ENCODE measurements at places on chromosomes 12 and 14.

GRCh38 chr12:77847060-77847541 lies 16.4 kb downstream of the NAV3 start:
- no peak for DNase-seq

DNA sequence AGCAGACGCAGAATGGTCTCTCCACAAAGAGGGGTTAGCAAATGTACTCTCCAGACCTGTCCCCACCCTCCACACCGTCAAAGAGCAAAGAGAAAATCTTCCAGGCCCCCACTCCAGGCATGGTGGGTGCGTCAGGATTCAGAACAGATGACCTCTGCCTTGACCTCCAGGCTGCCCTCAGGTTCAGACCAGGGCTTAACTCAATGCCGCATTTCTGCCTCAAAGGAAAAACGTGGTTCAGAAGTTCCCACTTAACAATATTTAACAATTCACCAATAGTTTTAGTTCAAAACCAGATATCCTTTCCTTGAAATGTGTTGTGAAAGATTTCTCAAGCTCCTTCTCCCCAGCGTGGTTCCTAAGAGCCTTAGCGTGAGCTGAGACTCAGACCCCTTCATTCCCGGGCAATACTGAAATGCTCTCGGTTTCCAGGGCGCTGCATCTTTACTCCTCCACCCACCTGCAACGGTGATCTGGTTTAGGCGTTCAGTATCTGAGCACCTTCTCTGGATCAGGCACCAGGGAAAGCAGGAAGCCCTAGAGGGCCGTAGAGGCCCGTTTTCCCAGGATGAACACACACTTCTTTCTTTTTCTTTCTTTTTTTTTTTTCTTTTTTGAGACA lies 22.9 kb downstream of the HSP90AA1 start:
- no peak for DNase-seq

- no peak for DNase-seq
These were observed 494.3 kb downstream of the CCER1 start for GRCh38 chr12:90460681-90461080.

- DNase-seq, result no peak
These were observed 5.6 kb downstream of the KRR1 start for GRCh38 chr12:75505706-75506312.

- DNase-seq, result no peak
These were observed 5.2 kb downstream of the PGAM5 start for GRCh38 chr12:132715874-132716273.

DNA sequence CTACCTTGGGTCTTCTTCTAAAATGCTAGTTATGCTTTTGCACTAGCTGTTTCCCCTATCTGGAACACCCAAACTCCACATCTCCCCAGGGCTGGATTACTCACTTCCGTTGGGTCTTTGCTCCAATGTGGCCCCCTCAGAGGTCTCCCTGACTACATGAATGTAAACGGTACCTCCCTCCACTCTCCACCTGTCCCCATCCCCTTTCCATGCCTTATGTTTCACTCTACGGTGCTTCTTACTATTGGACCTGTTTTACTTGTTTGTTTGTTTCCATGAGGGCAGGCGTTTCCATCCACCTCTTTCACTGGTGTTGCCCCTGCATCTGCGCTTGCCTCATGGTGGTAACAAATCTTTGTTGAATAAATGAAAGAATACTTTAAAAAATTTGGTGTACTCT lies 256.4 kb downstream of the SNAPC1 start:
- DNase-seq, result no peak

DNA sequence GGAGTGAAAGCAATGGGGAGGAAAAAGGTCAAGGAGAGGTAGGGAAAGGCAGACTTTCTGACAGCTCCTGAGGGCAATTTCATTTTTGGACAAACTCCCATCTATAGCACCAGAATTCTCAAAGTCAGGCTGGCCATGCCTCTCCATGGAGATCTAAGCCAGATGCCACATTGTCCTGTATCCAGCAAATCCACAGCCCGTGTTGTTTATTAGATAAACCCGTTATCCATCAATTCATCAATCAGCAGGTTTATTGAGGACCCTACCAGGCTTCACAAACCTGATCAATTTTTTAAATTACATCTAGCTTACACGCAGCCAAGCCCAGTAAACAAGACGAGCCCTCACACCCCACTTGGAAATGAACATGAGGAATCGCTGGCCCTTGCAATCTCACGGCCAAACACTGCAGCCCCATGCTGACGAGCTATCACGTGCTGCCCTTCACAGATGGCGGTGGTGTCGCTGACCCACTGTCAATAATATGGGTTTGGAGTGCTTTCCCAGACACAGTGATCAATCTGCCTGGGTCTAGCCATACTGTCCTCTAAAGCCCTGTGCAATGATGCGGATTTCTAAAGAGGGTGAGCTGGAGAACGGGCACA lies 332.9 kb downstream of the DPF3 start:
- no peak for DNase-seq

DNA sequence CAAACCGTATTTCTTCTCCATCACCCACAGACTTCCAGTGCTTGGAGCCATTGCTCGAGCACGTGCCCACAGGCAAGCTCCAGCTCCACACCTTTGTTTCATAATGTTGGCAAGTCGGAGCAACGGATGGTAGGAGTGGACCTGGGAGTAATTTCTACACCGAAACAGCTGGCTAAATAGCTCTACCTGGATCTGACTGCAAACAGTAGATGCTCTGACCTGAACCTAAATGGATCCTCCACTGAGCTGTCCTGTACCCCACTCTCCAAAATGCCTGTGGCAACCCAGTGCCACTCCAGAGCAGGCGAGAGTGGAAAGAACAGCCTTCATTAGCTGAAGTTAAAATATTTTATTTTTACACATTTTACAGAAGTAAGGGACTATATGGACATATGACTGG lies 108.7 kb downstream of the BMP4 start:
- DNase-seq, result no peak

DNA sequence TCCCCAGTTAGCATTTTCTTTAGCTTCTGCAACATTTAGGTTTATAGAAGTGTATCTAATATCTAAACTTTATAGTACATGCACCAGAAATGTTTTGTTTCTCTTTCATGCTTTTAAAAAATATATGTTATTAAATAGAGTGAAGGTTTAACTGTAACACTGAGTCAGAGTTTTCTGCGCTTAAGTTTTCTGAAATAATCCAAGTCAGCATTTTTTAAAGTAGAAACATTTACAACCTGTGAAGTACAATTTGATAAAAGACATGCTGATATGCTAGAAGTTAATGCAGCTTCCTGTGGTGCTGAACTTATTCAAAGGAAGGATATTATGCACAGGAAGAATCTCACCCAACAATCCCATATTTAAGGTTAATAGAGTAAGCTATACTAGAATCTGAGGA lies 1096.8 kb downstream of the LRFN5 start:
- DNase-seq, result no peak

DNA sequence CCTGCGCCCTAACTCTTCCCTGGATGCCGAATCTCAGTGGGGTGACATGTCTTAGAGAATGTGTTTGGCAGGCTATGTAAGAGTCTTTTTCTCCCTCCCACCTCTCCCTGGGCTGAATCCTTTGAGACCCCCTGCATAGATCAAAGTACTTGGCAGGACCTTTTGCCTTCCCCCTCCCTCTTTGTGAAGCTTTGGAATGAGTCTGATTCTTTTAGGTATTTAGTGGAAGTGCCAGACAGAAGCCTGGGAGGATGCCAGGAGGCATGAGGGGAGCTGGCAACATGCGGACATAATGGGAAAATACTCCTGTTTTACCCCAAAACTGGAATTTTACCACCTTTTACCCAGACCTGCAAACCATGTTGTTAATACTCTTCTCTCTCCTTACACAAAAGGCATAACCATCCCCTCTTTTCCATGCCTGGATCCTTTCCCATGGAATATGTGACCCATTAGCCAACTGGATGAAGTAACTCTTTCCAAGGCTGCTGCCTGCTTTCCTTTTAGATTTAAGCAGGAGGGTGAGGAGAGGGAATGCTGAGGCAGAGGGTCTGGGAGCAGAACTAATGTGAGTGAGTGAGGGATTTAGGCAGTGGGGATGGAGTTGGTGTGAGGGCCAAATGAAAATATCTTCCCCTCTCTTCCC lies 41.7 kb downstream of the TTLL5 start:
- DNase-seq, result no peak

DNA sequence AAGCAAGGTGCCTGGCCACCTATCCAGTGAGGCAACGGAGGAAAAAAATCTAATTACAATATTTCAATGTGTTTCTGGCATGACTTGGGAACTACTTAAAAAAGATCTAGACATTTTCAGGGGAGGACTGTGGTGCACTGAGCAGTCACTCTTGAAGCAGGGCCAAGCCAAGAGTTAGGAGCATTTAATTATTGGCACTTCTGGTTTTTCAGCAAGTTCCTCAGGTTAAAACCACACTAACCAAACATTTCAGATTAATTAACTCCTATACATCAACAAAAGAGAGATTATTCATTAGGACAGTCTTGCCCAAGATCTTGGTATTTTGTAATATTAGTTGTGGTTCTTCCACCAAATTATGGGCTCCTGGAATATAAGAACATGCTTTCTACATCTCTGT lies 25.6 kb downstream of the PRKAB1 start:
- DNase-seq, result no peak

DNA sequence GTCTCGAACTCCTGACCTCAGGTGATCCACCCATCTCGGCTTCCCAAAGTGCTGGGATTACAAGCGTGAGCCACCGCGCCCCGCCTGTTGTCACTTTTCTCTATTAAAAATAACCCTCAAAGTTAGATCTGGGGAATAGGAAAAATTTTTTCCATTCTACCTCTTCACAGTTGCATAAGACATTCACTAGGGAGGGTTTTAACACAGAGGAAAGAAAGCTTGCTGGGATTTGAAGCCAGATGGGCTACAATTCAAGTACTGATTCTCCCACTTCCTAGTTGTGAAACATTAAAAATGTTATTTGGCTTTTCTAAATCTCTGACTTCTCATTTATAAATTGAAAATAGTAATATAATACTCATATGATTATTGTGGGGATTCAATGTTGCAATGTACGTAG lies 23.3 kb upstream of the SLC15A5 start:
- DNase-seq, result no peak

GRCh38 chr14:95355422-95355821 lies 35.7 kb upstream of the CLMN start:
- no peak for DNase-seq

DNA sequence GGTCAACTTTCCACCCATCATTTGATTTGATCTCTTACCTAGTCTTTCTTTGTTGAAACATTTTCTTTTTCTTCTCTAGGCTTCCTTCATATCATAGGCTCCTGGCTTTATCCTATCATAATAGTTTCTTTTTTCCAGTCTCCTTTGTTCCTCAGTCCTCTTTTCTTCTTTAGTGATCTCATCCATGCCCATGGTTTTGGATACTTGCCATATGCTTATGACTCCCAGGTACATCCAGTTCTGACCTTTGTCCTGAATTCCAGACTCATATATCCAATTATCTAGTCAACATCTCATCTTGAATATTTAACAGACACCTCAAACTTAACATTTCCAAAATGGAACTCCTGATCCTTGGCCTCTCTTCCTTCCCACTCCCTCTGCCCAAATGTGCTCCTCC lies 36.1 kb upstream of the KRAS start:
- no peak for DNase-seq

DNA sequence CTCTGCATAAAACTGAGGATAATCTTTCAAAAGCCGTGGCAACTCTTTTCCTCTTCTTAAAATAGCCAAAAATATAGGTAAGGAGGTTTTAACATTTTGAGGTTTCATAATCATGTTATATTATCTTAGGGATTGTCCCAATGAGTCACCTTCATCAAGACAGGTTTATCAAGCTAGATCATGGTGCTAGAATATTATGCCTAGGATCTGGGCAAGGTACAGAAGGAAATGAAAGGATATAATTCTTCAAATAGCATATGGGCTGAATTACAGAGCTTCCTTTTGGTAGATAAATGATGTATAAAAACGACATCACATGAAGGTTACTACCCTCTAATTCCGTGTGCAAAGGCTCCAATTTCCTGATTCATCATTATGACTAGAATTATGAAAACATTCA lies 28.6 kb upstream of the TBC1D15 start:
- no peak for DNase-seq

DNA sequence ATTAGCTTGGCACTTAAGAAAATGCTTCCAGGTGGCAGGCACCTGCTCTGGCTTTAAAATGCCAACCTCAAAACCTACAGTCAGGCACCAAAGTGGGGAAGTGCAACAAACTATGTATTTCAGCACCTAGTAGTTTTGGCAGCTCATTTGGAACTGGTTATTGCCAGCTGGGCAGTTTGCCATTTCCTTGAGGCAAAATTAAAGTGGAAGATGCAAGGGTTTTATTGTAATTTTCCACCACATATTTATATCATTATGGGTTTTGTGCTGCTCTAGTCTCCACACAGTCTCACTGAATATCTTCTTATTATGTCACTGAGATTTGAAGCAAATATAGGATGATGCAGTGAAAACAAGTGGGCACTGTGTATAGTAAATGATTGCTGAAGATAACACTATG lies 117.0 kb downstream of the PRKD1 start:
- no peak for DNase-seq

DNA sequence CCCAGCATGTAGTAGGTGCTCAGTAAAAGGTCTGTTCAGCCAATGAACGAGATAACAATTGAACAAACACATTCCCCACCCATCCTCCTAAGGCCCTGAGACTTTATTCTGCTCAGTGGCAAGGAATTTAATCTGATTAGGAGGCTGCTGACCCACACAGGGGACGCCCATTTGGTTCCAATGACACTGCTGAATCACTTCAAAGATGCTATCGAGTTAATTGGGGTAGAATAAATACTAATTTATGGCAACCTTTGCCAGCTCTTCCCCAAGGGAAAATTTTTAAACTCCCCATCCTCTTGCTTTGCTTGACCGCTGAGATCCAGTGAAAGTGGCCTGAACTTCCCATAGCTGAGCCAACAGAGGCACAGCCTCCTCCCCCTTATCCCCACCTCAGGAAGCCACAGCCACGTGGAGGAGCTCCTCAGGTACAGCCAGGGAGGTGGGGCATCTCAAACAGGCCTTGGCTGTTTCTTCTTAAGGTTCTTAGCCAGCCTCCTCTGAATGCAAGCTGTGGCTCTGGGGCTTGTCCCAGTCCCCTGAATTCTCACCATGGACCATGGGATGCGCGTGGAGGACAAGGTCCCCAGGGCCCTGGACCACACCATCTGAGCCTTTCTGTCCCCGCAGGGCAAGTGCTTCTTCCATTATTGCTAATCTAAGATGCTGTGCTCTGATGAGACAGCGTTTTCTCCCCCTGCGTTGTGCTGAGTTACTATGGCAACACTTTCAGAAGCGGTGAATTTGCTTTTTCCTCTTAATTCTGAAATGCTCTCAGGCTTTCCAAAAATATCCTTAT lies 26.7 kb downstream of the C14orf132 start:
- DNase-seq, result no peak

DNA sequence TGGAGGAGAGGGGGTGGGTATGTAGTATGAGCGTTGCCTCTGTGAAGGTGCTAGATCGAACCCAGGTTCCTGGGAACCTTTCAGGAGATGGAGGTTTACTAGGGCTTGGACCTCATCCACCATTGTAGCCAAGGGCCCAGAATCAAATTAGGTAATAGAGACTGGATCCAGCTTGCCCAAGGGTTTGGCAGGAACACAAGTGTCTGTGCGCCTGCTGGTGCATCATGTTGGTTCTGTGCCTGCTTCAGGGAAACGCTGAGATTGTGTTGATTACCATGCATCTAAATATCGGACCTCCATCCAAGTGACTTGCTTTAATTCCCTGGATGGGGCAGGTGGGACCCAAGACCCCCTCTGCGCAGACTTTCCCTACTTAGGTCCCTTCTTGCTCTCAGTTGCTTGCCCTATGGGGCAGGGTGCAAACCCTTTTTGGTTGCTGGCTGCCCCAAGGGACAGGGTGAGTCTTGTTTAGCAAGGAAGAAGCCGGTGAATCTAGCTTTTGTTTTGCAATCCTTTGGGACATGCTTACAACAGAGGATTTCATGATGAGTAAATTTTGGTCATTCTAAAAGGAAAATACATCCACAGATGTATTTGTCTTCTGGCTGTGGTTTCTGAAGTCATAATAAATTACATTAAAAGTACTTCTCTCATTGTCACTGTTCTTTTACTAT lies 189.8 kb upstream of the PRICKLE1 start:
- DNase-seq, result no peak

All from stimulated activated CD4-positive, alpha-beta T cell treated with anti-CD3 and anti-CD28 coated beads, Interleukin-15, amount 100 ng/mL, for 1 hour (primary cell).